ENCODE measurements at places on chromosomes 1 and 21.

- DNase-seq, result no peak
Measured at GRCh38 chr1:25872713-25873112, 2.8 kb downstream of the PAQR7 start.

GRCh38 chr1:175788586-175789252, 45.3 kb upstream of the TNR start:
- no peak for DNase-seq

- DNase-seq, result no peak
Measured at GRCh38 chr1:161133220-161133740, 813 bp upstream of the DEDD start.

DNA sequence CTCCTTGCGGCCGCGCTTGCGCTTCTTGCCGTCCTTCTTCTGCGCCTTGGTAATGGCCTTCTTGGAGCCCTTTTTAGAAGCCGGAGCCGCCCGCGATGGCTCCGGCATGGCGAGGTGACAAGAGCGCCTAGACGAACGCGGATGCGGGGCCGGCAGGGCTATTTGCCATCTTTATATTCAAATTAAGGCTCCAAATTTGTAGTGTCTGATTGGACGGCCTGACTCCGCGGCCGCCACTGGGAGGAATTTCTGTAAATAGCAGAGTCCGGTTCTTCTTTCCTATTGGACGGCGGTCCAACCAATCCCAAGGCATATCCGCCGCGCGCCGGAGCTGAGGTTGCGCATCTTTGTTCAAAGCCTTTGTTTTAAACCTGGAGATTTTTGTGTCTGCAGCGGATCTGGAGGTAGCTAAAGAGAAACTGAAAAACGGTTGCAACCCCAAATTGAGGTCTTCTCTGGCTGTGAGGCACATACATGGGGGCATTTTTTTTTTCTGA, 22.6 kb upstream of the RNF187 start:
- no peak for DNase-seq

DNA sequence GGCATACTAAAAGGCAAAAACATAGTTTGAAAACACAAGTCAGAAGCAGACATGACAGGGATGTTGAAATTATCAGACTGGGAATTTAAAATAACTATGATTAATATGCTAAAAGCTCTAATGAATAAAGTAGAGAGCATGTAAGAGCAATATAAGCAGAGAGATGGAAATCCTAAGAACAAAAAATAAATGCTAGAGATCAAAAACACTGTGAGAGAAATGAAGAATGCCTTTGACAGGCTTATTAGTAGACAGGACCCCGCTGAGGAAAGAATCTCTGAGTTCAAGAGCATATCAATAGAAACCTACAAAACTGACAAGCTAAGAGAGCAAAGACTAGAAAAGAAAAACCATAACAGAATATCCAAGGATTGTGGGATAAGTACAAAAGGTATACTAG, 93.9 kb downstream of the MPZL1 start:
- DNase-seq, result no peak

DNA sequence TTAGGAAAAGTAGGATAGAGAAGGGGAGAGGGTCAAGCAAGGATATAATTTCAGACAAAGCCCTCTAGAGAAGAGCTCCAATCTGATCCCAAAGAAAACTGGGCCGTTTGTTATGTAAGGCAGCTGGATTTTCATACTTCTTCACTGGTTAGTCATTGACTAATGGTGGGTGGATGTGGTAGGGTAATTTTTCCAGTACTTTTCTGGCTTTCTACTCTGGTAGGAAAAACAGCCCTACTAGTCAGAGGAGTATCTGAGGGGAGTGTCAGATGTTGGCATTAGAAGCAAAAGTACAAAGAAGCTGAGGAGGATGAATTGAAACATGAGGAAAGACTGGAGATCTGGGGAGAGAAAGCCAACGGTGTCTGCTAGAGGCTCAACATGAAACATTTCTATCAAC, 145.3 kb downstream of the TNFSF18 start:
- DNase-seq, result no peak

DNA sequence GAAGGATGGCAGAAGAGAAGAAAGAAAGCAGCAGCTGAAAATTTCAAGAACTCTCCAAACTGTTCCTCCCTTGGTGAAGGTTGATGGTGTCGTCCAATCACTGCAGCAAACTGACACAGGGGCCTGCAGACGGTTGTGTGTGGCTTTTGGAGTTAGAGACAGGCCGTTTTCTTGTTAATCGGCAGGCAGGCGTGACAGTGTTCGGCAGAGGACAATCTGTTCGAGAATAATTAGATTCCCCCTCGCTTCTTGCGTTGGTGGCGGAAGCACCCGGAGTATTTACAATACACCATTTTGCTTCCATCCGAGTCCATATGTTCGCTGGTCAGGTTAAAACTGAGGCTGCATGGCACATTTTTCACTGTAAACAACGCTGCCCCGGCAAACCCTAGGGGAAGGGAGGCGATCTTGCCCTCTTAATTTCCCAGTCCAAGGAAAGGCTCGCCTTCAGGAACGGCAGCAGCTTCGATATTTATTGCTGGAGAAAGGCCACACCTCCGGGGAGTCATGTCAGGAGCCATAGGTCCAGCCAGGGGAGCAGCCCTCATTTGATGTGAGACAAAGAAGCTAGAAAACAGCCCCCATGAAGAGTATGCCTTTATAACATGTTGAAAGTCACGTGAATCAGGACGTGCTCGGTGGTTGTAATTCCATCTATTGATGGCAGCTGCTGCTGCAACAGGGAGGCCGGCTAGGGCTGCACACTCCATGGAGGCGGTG, 360.1 kb downstream of the SMYD3 start:
- no peak for DNase-seq

DNA sequence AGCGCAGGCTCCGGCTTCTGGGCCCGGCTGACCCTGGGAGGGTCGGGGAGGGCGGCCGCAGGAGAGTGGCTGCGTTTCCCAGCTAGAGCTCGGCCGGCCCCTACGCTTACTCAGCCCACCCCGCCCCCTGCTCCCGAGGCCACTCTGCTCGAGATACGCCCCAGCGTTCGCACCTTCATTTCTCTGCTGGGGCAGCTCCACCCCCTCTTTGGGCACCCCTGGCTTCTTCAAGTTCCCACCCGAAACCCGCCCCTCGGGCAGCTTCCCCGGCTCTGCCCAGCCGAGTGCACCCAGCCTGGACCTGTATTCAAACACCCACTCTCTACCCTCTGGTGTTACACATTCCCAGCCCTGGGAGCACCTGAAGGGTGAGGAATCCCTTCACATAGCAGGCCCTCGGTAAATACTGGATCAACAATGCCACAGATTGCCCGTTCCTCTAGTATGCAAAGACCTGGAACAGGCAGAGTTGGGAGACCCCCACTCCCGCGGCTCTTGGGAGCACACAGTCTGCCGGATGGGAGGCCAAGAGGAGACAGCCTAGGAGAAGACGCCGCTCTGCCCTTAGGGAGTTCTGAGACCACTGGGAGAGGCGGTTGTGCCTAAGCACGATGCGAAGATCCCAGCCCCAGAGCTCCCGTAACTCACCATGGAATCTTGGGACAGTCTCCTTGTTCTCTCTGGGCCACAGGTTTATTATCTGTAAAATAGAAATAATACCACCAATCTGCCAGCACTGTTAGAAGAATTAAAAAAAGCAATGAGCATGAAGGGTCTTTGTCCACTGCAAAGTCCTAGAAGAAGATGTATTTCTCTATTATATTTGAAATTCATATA, 566 bp upstream of the PAQR7 start:
- DNase-seq, result no peak
